Lower lobe of right lung (tissue), 2 donors: ENCODE measurements at places on chromosomes 4 and X.

- no peak for DNase-seq
Measured at GRCh38 chr4:128686810-128687209, 122.7 kb upstream of the JADE1 start.

GRCh38 chr4:1564535-1565375 lies 119.4 kb downstream of the FAM53A start:
- no peak for DNase-seq

DNA sequence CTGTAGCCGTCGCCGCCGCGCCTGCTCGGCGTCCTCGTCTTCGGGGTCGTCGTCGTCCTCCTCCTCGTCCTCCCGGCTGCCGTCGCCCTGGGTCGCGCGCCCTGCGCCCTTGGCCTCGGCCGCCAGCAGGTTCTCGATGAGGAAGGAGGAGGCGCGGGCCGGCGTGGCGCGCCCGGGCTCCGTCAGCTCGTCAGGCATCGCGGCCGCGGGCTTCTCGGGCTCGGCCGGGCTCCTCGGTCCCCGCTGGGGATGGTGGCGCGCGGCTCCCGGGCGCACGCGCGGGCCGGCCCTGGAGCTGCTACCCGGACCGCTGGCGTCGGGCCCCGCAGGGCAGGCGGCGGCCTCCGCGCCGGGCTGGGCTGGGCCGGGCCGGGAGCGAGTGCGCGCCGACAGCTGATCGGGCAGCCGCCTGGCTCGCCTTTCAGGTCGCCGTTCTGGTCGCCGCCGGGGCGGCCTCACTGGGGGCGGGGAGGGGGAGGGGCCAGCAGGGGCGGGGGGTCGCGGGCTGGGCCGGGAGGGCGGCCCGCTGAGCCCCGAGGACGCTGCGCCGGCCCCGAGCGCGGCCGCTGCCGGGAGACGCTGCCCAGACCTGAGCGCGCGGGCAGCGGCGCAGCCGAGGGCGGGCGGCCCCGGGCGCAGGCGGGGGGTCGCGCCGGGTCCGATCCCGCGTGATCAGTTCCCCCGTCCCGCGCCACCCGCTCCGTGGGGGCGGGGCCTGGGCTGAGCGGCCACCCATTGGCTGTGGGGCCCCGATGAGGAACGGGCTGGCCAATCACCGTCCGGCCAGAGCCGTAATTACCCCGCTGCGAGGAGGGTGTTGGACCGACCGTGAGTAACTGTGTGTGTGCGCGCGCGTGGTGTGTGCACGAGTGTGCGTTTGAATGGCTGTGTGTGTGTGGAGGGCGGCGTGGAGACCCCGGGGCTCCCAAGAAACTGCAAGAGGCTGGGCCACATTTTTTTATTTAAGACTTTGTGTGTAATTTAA lies at the start of gene HMX1:
HMX1 (minus strand) TSS at position 423 of the 985 bp plus-strand sequence; CDS start at position 198, 225 bp downstream.
- no peak for DNase-seq

GRCh38 chr4:987624-988513 lies 1.0 kb downstream of the IDUA start:
- no peak for DNase-seq

DNA sequence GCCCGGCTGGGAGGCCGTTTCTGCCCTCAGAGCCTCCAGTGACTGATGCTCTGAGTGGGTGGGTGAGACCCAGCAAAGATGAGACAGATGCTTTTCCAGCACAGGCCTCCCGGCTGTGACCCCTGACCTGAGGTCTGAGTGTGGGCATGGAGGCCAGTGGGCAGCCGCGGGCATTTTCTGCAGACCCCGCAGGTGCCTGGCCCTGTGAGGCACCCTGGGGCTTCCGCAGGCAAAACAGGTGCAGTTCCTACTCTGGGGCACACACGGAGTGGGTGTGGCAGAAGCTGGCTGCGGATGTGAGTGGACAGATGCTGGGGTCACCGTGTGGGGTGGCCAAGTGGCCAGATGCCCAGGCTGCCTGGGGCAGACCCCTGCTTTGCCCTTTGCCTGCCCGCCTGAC lies 14.8 kb downstream of the HTRA3 start:
- DNase-seq: no peak

GRCh38 chr4:126807132-126807531 lies 825.6 kb upstream of the INTU start:
- DNase-seq: no peak

- no peak for DNase-seq
Measured at GRCh38 chr4:119589165-119589564, 39.4 kb downstream of the PDE5A start.
